GM04504 (cell line): ENCODE measurements at places on chromosomes 2 and 18.

DNA sequence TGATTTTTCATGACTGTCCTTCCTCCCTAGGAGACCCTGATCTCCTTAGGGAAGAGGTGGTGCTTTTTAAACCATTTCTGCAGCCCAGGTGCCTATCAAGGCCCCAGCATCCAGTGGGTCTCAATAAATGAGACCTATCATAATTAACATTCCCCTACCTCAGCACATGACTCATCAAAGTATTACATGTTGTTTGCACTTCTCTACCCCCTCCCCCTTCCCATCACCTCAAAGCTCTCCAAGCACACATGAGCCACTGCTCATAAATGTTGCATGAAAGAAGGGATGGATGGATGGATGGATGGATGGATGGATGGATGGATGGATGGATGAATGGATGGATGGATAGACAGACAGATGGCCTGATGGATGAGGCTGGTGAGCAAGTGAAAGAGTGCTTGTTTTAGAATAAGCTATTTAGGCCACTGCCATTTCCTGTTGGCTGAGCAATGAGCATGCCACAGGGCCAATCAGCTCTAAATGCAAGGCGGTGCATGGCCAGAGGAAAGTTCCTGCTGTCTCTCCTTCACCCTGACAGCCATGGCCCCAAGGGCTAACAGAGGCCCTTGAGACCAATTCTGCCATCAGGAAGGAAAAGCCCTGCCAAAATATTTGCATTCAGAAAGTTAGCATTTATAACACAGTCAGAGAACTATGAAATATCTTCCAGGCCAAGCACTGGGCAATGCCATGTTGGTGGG is 20.9 kb upstream of the STEAP3 start:
- no peak for DNase-seq

DNA sequence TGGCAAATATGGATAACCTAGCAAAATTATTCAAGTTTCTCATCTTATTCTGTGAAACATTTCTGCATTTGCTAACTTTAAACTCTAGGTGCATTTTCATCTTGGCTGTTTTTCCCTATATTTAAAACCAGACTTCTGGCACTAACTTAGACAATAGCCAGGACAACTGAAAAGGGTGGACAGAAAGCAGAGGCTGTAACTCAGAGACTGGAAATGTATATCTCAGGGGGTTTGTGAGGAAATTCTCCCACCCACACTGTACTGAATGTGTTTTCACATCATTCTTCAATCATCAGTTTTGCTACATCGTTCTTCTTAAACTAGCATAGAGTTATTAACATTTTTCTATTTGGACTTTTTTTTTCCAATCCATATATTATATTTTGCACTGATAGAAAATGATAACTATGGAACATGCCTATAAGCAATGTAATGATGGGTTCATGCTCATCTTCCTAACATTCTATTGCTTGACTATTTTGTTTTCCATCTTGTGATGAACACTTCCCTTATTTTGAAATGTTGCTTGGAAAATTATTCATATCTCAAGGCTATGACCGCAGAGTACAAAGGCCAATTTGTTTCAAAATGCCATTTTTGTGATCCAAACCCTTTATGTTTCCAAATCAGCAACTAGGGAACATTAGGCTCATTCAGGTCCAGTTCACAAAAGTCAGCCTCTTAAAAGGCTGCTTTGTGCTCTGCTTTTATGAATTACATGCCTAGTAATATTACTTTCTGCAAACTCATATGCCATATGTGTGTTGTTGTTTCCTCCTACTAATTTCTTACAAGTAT is 125.8 kb upstream of the CDH19 start:
- DNase-seq = no peak

- DNase-seq = no peak
Observed at GRCh38 chr2:169834401-169834800, 7.1 kb downstream of the UBR3 start.

- peak; percentile 9 for DNase-seq
Observed at GRCh38 chr2:108534584-108535356, 500 bp downstream of the LIMS1 start.

- no peak for DNase-seq
Observed at GRCh38 chr2:68663371-68664156, 20.2 kb downstream of the PROKR1 start.

GRCh38 chr2:156602552-156602933 is 166.4 kb downstream of the GPD2 start:
- DNase-seq = no peak

DNA sequence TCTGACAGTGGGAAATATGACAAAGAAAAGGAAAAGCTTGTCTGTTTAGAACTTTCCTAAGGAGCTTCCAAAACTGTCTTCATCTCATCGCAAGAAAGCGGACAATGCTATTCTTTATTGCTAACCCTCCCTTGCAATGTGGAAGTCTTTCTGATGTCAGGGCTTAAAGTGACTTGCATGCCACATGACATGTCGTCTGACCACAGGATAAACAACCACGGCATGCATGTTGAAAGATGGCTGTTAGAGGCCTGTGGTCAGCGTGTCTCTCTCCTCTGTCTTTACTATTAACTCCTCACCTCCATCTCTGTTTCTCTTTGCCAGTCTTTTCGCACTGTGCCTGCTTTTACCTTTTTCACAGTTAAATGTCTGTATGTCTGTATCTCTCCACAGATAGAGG is 389.8 kb downstream of the LNPK start:
- no peak for DNase-seq

DNA sequence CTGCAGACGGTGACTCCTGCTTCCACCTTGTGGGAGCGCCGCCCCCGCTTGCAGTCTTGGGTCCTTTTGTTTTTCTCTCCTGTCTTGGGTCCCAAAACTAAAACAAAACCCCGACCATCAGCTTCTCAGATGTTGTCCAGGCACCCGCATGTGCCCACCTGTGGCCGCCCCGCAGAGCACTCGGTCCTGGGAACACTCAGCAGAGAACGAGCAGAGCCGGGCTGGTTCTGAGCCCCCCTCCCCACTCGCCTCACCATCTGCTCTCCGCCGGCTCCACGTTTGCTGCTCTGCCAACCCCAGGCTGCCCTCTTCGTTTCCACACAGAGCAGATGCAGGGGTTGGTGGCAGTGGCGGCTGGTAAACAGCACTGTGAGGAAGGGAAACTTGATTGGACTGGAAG is 38.5 kb downstream of the CTDP1 start:
- no peak for DNase-seq

DNA sequence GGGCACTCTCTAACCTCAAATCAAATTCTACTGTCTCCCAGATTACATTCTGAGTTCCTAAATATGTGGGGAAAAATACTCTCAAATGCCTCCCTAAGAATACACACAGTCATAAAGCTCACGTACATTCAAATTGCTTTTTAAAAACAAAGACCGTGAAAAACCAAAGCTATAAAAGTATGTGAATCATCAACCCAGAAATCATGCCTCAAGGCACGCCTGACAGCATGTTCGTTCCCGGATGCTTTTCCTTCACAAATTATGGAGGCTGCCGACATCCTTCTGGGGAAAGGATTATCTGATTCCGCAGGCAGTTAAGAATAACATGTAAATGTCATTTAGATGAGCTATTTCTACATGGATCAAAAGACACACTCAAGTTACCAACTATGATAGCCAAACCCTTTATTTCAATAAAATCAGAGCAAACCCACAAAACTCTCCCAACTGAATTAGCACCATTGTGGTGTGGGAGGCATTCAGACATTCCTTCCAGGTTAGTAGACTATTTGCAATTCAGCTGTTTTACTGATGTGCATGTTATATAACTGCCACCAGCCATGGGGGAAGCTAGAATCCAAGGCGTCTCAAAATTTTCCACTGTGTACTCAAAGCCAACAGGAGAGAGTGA is 398.2 kb upstream of the TRIB2 start:
- peak; percentile 93 for DNase-seq

DNA sequence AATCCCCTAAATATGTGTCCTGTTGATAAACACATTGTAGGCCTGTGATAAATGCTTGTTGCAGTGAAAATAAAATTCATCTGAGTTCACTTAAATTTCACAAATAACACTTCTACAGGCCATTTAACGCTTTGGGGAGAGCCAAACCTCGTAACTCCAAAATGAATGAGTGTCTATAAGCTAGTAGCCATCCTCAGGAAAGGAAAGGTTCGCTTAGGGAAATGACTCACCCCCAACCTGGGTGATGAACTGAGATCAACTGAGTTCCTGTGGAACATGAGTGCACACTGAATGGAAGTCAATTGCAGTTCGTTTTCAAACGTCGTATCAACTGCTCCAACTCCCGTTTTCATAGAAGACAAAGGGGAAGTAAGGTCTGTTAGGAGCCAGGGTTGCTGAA is 527.6 kb upstream of the ID2 start:
- DNase-seq = no peak

DNA sequence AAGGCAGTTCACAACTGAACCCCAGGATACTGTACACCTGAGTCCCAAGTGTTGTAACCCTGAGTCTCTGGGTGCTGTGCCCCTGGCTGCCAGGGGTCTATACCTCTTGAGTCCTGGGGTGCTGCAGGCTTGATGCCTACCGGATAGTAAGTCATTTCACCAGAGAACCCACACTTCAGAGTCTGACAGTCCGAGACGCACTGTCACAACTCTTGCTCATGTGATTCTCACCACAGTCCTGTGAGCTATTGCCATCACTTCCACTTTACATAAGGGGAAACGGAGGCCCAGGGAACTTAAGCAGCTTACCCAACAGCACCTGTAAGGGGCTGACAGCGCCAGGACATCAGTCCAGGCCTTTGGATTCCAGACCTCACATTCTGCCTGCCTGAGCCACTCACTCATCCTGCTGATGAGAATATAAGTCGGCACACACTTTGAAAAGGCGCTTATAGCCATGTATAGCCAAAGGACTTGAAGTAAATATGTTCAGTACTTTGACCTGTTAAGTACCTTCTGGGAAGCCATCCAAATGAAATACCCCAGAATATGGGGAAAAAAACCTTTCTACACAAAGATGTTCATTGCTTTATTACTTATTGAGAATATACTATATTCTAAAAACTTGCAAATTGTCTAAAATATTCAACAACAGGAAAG is 180.7 kb upstream of the ID2 start:
- DNase-seq = no peak

DNA sequence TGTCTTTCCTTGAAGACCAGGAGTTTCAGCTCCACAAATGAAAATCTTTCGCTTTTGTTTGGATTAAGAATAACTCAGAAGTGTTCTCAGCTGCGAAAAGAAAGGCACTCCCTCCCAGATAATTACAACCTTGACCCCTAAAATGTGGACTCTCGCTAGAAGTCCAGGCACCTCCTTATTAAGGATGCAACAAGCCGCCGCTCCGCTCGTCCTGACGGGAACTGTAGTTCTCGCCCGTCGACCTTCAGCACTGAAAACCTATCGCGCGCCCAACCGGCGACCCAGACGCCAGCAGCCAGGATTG is 559 bp downstream of the IMMT start:
- peak; percentile 88 for DNase-seq

- no peak for DNase-seq
Observed at GRCh38 chr2:54615832-54616534, 107.5 kb upstream of the EML6 start.

DNA sequence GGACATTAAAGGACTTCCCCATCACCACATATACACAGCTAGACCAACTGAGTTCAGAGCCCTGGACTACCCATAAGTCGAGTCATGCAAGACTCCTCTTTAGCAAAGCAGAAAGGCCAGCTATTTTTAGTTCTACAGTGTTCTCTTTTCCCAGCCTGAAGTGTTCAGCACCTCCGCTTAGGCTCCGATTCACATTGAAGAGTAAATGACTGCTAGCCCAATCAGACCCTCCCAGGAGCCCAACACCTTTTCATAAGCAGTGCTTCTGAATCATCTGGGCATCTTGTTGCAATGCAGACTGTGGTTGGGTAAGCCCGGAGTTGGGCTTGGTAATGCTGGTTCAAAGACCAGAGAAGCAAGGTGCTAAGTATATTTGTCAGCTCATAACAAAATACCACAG is 138.6 kb upstream of the MSH6 start:
- DNase-seq = no peak

- no peak for DNase-seq
Observed at GRCh38 chr18:31680831-31681568, 3.4 kb downstream of the B4GALT6 start.

GRCh38 chr2:545711-546650 is 131.2 kb downstream of the TMEM18 start:
- no peak for DNase-seq

- DNase-seq = no peak
Observed at GRCh38 chr2:8685697-8686358, 4.0 kb downstream of the ID2 start.

- no peak for DNase-seq
Observed at GRCh38 chr18:39574897-39575296, 2009.3 kb upstream of the CELF4 start.

DNA sequence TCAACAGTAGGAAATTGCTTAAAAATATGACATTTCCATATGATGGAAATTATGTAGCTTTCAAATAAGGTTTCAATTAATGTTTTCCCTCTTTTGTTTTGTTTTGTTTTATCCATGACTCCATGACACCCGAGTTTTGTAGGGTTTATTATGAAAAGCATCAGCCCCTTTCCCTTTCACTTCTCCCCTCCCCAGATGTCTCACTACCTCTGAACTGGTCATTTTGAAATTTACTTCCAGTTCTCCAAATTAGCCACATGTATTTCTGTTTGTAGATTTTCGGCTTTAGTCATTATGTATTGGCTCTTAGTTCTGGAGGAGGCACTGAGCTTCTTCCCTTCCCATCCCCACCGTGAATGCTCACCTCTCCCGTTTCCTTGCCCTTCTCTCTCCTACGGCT is 18.6 kb upstream of the VPS4B start:
- DNase-seq = no peak

- DNase-seq = no peak
Observed at GRCh38 chr2:8524388-8524787, 157.5 kb upstream of the ID2 start.

DNA sequence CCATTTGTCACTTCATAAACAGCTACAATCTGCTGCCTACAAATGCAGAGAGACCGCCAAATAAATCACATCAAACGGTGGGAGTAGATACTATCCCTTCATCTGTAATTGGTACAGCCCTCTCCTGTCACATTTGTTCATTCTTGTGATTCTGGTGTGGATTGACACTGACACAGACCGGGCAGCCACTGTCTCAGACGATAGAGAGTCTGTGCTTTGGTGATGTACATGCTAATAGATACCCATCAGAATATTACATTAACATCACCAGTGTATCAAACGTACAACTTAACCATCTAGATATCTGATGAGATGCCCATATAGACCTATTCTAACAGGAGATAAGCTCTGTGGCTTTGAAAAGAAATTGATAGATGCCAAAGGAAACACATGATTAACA is 419.7 kb upstream of the ZEB2 start:
- DNase-seq = no peak

GRCh38 chr2:104444392-104444791 is 409.5 kb upstream of the POU3F3 start:
- DNase-seq = peak; percentile 4

- DNase-seq = no peak
Observed at GRCh38 chr2:31420936-31421335, 6.4 kb upstream of the XDH start.
